ENCODE measurements at places on chromosomes 6 and 20. TPM values are rescaled to one million over a fixed set of nuclear protein-coding genes. Genes with fewer than 3 reads are reported as not detected.
A peak's percentile ranks its signal among the peaks of the same experiment; 100 is the strongest.

GRCh38 chr6:33064723-33065122 lies 8.7 kb downstream of the HLA-DPA1 start:
- H3K27ac ChIP-seq: no peak overlapping the region
- no peak for DNase-seq
- H3K4me3 ChIP-seq: no peak overlapping the region
- peaks cover 1% of the 10 kb centered on the region for H3K4me1 ChIP-seq
- no peaks in the 10 kb centered on the region for H3K27me3 ChIP-seq

DNA sequence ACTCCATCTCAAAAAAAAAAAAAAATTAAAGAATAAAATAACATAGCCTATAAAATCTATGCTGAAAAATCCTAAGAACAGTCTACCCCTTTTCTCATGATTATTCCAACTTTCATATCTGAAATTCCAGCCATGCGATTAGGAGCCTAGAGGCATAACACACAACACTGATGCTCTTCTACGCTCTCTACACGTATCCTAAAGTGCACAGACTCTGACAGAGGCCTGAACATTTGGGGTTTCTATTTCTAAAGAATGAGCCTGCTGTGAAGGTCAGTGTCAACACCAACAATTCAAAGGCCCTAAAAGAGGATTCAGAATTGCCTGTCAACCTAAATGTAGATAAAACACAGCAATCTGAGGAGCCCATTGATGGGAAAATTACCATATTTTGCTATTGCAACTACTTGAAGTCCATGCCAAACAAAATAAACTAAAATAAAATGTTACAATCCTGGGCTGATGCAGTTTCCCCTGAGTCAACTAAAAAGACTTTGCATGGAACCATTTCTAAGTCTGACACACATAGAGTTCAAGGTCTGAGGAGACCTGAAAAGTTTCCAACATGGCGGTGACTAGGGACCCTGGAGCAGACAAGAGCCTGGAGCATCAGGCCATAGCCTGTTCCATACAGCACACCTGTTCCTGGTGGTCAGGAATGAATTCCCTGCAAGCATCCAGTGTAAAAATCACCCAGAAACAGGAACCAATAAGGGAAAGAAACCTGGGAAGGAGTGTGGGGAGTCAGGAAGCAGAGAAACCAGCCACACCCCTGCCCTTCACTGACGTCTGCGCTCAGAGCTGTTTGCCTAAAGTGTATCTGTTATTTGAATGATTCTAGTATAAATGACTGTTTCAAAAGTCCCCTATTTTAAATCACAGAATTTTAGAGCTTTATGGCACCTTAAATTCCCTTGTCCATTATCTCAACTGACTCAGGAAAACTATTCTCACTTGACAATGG lies 11.8 kb downstream of the NINL start:
- peaks cover 2% of the 10 kb centered on the region for H3K27me3 ChIP-seq
- H3K4me1 ChIP-seq: peaks cover 55% of the 10 kb centered on the region
- no peak overlapping the region for H3K27ac ChIP-seq
- peaks cover 25% of the 10 kb centered on the region for H3K36me3 ChIP-seq
- DNase-seq: no peak
- H3K4me3 ChIP-seq: no peak overlapping the region

DNA sequence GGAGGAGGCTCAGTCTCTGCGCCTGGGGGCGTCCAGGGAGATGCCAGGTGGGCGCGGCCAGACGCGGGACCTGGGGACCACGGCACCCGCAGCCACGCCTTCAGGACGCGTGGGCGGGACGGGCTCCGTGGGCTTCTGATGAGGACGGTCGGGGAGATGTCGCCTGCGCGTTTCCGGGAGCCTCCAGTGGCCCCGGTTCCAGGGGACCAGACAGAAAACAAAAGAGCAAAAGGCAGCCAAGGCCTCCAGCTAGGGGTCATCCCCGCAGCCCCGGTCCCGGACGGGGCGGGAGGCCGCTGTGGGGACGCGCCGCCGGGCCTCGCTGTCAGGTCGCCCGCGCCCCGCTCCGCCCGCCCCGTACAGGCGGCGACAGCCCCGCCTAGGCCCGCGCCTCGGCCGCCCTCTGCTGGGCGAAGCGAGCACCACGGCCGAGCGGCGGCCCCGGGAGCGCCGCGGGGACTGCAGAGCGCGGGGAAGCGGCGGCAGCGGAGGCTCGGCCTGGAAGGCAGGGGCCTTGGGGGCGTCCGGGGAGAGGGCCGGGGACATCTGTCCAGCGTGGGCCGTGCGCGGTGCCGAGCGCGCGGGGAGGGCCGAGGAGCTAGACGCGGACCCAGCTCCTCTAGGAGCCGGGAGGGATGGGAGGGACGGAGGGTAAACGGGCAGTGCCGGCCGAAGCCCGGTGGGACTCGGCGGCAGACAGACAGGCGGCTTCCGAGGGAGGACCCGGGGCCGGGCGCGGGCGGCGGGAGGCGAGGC lies 48.7 kb downstream of the TMEM242 start:
- H3K4me1 ChIP-seq: peaks cover 26% of the 10 kb centered on the region
- H3K36me3 ChIP-seq: peaks cover 8% of the 10 kb centered on the region
- DNase-seq: peak; percentile 90
- no peak overlapping the region for H3K27ac ChIP-seq
- peaks cover 13% of the 10 kb centered on the region for H3K27me3 ChIP-seq

The SAMD5 gene
- total RNA-seq: 4.7 TPM

The RAB44 gene
- not detected for total RNA-seq

The MATN4 gene
- total RNA-seq: not detected

- H3K4me3 ChIP-seq: no peak overlapping the region
- no peaks in the 10 kb centered on the region for H3K27me3 ChIP-seq
- no peak overlapping the region for H3K27ac ChIP-seq
- no peaks in the 10 kb centered on the region for H3K4me1 ChIP-seq
- H3K36me3 ChIP-seq: no peaks in the 10 kb centered on the region
Observed at GRCh38 chr6:156497618-156498017, 279.6 kb upstream of the ARID1B start.

The SIRPB2 gene
- total RNA-seq: 41.5 TPM

GRCh38 chr20:5039255-5039657 lies 37.9 kb upstream of the SLC23A2 start:
- no peak overlapping the region for H3K4me3 ChIP-seq
- peaks cover 2% of the 10 kb centered on the region for H3K27me3 ChIP-seq
- no peaks in the 10 kb centered on the region for H3K4me1 ChIP-seq
- DNase-seq: no peak
- no peak overlapping the region for H3K27ac ChIP-seq

GRCh38 chr6:70599187-70599586 lies 32.5 kb downstream of the SDHAF4 start:
- H3K4me3 ChIP-seq: no peak overlapping the region
- H3K36me3 ChIP-seq: peaks cover 10% of the 10 kb centered on the region
- H3K27ac ChIP-seq: no peak overlapping the region
- no peak for DNase-seq
- H3K4me1 ChIP-seq: no peaks in the 10 kb centered on the region
- H3K27me3 ChIP-seq: no peaks in the 10 kb centered on the region

DNA sequence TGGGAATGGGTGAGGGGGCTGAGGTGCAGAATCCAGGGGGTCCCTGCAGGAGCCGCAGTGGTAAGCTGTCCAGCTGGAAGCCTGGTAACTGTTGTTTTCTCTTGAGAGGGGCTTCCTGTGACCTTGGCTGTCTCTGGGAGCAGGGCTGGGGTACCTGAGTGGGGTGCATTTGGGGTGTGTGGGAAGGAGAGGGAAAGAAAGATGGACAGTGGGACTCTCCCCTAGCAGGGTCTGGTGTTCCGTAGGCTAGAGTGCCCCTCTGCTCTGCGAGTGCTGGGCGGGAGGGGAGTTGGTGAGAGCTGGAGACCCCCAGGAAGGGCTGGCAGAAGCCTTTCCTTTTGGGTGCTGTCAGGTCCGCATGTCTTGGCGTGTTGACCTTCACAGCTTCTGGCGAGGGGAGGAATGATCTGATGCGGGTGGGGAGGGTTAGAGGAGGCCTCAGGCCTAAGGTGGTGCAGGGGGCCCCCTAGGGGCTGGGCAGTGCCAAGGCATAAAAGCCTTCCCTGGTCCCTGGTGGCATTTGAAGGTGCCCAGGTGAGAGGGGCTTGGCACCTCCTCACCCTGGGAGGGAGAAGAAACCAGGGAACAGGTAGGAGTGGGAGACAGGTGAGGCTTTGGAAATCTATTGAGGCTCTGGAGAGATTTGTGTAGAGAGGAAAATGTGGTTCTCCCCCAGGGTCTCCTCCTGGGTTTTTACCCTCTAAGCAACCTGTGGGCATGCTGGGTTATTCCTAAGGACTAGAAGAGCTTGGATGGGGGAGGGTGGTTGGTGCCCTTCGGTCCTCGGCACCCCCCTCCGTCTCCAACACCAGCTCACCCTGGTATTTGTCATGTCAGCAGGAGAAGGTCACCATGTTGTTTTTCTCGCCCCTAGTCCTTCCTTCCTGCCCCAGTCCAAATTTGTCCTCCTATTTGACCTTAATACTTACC lies 3.3 kb downstream of the VEGFA start:
- H3K4me3 ChIP-seq: no peak overlapping the region
- peaks cover 20% of the 10 kb centered on the region for H3K4me1 ChIP-seq
- no peak overlapping the region for H3K27ac ChIP-seq
- peaks cover 18% of the 10 kb centered on the region for H3K27me3 ChIP-seq
- peak; percentile 27 for DNase-seq
- H3K36me3 ChIP-seq: no peaks in the 10 kb centered on the region

GRCh38 chr6:34531580-34532201 lies 24.4 kb downstream of the SPDEF start:
- H3K27ac ChIP-seq: no peak overlapping the region
- no peak overlapping the region for H3K4me3 ChIP-seq
- no peaks in the 10 kb centered on the region for H3K36me3 ChIP-seq
- DNase-seq: no peak

DNA sequence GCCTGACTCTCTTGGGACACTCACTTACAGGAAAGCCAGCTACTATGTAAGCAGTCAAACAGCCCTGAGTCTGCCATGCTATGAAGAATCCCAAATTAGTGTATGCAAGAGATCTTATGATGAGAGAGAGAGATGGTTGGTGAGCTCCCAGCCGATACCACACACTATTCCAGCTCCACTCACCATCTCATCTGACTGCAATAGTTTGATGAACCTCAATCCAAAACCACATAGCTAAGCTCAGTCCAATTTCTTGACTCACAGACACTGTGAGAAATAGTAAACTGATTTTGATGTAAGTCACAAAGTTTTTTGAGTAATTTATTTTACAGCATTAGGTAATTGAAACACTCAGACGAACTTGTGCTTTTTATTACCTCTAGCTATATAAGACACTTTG lies 441.4 kb downstream of the COL12A1 start:
- no peak overlapping the region for H3K27ac ChIP-seq
- peaks cover 2% of the 10 kb centered on the region for H3K27me3 ChIP-seq
- H3K4me3 ChIP-seq: no peak overlapping the region
- no peaks in the 10 kb centered on the region for H3K36me3 ChIP-seq

DNA sequence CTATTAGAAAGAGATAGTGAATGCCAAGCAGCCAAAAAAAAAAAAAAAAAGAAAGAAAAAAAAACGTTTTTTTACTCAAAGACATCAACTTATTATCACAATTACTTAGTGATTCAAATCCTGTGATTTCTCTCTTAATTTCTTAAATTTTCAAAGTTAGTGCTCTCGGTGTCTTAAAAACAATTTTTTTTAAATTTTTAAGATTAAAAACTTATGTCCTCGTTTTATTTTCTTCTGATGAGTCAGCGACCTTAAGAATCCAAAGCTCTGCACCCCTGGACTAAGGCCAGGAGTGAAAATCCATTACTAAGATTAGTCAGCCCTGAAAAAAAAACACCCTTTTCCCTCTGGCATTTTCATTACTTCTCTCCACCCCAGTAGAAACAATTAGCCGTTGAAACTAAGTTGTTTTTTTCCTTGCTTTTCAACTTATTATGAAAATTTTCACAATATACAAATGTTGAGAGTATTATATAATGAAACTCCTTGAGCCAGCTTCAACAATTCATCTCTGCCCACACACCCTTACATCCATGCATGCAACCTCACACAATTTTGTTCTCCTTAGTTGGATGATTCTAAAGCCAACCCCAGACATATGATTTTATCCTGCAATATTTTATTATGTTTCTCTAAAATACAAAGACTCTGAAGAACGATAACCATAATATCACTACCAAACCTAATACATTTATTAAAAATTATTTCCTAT lies 85.6 kb upstream of the CARMIL1 start:
- H3K27ac ChIP-seq: no peak overlapping the region
- H3K4me3 ChIP-seq: no peak overlapping the region
- H3K27me3 ChIP-seq: no peaks in the 10 kb centered on the region
- DNase-seq: no peak

- peaks cover 3% of the 10 kb centered on the region for H3K27me3 ChIP-seq
- H3K4me3 ChIP-seq: no peak overlapping the region
- no peak overlapping the region for H3K27ac ChIP-seq
- no peaks in the 10 kb centered on the region for H3K36me3 ChIP-seq
Observed at GRCh38 chr6:38912378-38912777, 136.2 kb upstream of the GLP1R start.

The TENT5A gene
- 2.3 TPM for total RNA-seq

Measured in endothelial cell (in vitro differentiated cells).